ENCODE measurements at places on chromosomes 12 and 14. TPM values are rescaled to one million over a fixed set of nuclear protein-coding genes. Genes with fewer than 3 reads are reported as not detected.

The SLC25A29 gene
- total RNA-seq, result 25.2 TPM

- H3K4me3 ChIP-seq, result no peak overlapping the region
- H3K27me3 ChIP-seq, result no peaks in the 10 kb centered on the region
- no peak for DNase-seq
These were observed 40.9 kb downstream of the MBIP start for GRCh38 chr14:36279306-36280190.

DNA sequence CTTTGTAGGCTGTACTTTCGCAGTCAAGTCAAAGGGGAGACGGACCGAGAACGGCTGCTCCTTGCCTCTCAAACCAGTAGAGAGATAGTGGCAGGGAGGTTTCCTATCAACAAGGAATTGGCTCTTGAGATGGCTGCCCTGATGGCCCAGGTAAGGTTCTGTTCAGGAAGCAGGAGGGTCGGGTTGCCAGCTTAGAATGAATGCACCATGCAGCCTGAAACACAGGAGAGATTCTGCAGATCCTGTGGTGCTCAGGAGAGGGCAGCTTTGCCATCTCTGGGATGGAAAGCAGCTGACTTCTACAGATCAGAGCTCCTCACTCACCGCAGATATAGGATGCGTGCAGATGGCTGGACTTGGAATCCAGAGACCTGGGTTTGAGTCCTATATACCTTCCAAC, 18.0 kb downstream of the PIGH start:
- no peak overlapping the region for H3K4me3 ChIP-seq
- no peaks in the 10 kb centered on the region for H3K27me3 ChIP-seq

The SMIM41 gene
- total RNA-seq, result 0.66 TPM

DNA sequence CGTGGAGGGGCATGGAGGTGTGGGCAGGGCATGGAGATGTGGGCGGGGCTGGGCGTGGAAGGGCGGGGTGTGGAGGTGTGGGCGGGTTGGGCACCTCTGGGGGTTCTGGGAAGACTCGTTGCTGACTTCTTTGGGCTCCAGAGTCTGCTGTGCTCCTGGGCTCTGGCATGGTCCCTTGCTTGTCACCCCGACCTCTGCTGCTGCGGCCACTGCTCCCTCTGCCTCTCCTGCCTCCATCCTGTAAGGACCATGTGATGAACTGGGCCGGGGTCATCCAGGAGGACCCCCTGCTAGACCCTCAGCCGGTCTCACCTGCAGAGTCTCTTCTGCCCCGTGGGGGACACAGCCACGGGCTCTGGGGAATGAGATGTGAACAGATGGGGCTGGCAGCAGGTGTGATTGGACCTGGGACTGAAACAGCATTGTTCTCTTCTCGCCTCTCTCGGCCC, 15.3 kb downstream of the NOC4L start:
- DNase-seq, result no peak
- H3K27ac ChIP-seq, result no peak overlapping the region
- H3K4me3 ChIP-seq, result no peak overlapping the region
- no peaks in the 10 kb centered on the region for H3K4me1 ChIP-seq

DNA sequence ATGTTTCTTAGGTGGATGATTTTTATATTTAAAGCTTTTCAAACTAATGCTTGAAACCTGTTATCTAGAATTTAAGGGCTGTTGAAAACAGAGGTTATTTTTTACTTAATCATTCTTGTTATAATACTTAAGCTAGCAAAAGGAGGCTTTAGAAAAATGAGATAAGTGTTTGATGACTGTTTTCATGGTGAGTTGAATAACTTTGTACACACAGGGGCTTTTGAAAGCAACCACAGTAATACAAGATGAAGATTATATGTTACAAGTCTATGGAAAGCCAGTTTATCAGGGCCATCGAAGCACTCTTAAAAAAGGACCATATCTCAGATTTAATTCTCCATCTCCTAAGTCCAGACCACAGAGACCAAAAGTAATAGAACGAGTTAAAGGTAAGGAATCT, 33.3 kb downstream of the KIAA0586 start:
- DNase-seq, result no peak
- no peaks in the 10 kb centered on the region for H3K4me1 ChIP-seq
- H3K27me3 ChIP-seq, result no peaks in the 10 kb centered on the region
- peaks cover 6% of the 10 kb centered on the region for H3K36me3 ChIP-seq
- no peak overlapping the region for H3K27ac ChIP-seq
